ENCODE measurements at places on chromosomes 16 and 17. TPM values are rescaled to one million over a fixed set of nuclear protein-coding genes. Genes with fewer than 3 reads are reported as not detected.
A peak's percentile ranks its signal among the peaks of the same experiment; 100 is the strongest.

Gene SLC35G6
- total RNA-seq: not detected

Gene CCL7
- not detected for total RNA-seq

Gene NPIPB8
- total RNA-seq: 0.44 TPM

Gene CALB2
- total RNA-seq: not detected

Gene CCL8
- not detected for total RNA-seq

Gene ANKRD40CL
- total RNA-seq: not detected

DNA sequence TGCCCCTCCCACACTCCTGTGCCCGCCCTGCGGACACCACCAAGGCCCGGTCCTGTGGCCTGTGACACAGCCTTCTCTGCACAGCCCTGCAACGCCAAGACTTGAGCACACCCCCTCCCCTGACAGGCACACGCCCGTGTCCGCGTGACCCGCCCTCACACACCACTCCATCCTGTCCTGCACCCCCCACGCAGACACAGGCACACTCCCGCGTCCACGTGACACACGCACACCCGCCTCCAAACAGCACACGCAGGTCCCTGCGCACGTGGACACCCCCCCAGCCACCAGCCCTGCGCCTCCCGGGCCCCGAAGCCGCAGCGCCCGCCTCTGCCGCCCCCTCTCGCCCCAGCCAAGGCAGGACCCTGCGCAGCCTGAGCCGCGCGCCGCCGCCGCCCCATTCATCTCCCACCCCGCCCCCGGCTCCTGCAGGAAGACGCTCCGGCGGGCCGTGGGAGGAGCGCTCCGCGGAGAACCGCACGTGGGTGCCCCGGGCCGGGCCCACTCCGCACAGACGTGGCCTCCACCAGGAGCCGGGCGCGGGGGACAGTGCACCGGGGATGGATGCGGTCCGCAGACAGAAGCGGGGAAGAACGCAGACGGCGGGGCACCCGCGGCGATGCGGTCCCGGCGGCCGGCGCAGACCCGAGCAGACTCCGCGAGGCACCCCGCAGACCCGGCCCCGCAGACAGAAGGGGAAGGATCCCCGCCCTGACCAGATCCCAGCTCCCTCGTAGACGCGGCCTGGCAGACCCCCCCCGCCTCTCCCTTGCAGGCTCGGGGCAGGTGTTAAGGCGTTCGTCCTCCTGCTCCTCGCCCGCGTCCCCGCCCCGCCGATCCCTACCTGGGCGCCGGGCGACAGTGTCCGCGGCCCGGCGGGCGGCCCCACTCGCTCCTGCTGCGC lies 506 bp downstream of the CAMKK1 start:
- peak; percentile 85 for DNase-seq

- DNase-seq: peak; percentile 60
Measured at GRCh38 chr17:17890773-17891759, 54.3 kb upstream of the SREBF1 start.

GRCh38 chr16:12291989-12292759 lies 315.6 kb downstream of the SNX29 start:
- DNase-seq: no peak

- no peak for DNase-seq
Measured at GRCh38 chr16:49717689-49718088, 138.2 kb downstream of the ZNF423 start.

- no peak for DNase-seq
Measured at GRCh38 chr16:53982631-53983042, 278.7 kb downstream of the FTO start.

GRCh38 chr17:60845012-60845411 lies 167.4 kb downstream of the BCAS3 start:
- DNase-seq: no peak

DNA sequence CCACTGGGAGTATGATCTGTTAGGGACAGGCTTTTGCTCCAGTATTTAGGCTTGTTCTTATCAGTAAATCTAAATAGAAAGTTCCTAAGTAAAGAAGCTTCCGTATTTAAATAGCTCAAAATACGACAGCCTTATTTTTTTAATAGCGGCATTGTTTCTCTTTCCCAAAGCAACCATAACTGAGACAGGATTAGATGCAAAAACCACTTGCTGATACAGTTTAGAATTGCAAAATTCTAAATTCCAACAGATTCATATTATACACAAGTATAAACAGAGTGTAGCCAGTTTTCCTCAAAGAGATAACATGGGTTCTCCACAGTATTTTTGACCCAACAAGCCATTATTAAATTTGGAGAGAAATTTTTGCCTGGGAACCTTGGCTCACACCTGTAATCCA lies 276.7 kb downstream of the FTO start:
- no peak for DNase-seq

GRCh38 chr16:1772362-1772907 lies at the start of gene EME2:
TSS of gene EME2 (plus strand) at chr16:1772810. CDS start at chr16:1773228, 418 bp downstream.
- peak; percentile 59 for DNase-seq

DNA sequence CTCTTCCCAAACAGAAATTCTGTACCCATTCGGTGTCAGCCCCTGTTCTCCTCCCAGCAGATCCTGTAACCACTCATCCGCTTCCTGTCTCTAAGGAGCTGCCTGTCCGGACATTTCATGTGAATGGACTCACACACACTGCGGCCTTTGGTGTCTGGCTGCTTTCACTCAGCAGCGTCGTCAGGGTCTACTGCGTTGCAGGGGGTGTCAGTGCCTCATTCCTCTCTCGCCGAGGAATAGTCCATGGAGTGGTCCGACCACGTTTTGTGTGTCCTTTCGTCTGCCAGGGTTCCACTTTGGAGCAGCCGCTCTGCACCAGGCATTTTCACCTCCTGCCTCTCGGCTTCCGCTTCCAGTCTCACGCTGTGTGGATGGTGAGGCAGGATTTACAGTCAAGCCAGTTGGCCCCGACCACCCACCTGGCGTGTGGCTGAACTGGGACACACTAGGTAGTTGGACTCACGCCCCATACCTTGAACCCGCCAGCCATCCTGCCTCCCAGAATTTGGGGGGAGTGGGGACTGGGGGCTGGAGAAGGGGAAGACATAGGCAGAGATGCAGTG lies 188.2 kb upstream of the CIBAR2 start:
- DNase-seq: no peak

DNA sequence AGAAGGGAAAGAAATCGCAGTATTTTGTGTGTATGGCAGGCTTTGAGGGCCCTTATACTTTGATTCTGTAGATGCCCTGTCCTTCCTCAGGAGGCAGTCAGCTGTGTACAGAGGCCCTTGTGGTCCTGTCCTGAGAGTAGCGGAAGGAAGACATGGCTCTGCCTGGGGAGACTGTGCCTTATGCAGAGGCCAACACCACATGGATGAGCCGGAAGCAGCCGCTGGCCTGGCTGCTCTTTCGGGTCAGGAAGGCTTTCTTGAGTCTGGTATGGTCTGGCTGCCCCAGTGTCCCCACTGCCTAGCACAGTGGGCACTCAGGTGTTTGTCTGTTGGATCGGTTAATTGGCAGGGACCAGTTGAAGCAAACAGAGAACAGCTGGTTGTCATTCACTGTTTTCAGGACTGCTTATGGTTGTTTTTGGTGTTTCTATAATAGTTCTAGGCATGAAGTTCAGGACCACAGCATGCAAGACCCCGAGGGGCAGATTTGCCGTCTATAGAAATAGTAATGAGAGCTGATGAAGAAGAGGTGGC lies 12.4 kb downstream of the USP10 start:
- no peak for DNase-seq

- DNase-seq: no peak
Measured at GRCh38 chr17:37614391-37614790, 5.2 kb upstream of the SYNRG start.

DNA sequence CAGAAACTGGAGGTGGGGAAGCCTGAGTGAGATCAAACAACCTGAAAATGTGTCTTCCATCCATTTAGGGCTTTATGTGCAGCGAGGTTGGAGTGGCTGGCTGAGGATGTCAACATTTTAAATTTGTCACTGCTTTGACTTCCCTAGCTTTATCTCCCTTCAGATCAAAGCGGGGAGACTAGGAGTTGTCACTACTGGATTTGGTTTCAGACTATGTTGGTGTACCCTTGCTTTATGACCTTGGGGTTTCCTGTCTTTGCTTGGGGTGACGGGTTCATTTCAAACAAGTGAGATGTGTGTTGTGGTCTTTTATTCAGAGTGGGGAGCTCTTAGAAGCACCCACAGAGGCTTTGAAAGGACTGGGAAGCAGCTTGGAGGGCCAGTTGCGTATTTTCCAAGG lies 25.6 kb downstream of the MSI2 start:
- DNase-seq: peak; percentile 64

GRCh38 chr17:73719588-73720071 lies 75.4 kb upstream of the SDK2 start:
- DNase-seq: no peak

GRCh38 chr16:15041271-15042004 lies 14.4 kb downstream of the NTAN1 start:
- no peak for DNase-seq

- no peak for DNase-seq
Measured at GRCh38 chr17:14791221-14791620, 473.9 kb downstream of the PMP22 start.
